ENCODE measurements at places on chromosomes 12 and 14. TPM values are rescaled to one million over a fixed set of nuclear protein-coding genes. Genes with fewer than 3 reads are reported as not detected.

HHIPL1 gene
- total RNA-seq: not detected

PLEKHG3 gene
- total RNA-seq: 0.16 TPM

RBM23 gene
- 56.0 TPM for total RNA-seq

FAM216A gene
- total RNA-seq: 30.0 TPM

SLC17A8 gene
- not detected for total RNA-seq

TMEM119 gene
- 0.18 TPM for total RNA-seq

RD3L gene
- total RNA-seq: not detected
